ENCODE measurements at places on chromosomes 11 and 22.

- no peak for DNase-seq
Measured at GRCh38 chr11:61694946-61695706, 14.9 kb downstream of the DAGLA start.

DNA sequence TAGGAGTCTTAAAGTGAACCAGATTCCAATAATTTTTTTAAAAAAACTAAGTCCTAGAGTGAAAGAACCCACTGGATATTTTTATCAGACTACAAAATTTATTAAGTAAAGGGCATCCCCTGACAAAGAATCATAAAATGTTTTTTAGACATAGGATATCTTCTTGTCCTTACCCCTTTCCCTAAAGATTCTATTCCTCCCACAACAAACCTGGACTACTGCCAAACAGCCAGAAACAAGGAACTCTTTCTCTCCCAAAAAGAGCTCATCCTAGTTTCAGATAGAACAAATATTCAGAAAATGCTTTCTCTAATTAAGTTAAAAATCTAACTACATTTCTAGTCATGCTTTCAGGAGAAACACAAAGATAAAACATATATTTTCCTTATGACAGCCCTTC, 327.1 kb downstream of the FAM181B start:
- DNase-seq = no peak

DNA sequence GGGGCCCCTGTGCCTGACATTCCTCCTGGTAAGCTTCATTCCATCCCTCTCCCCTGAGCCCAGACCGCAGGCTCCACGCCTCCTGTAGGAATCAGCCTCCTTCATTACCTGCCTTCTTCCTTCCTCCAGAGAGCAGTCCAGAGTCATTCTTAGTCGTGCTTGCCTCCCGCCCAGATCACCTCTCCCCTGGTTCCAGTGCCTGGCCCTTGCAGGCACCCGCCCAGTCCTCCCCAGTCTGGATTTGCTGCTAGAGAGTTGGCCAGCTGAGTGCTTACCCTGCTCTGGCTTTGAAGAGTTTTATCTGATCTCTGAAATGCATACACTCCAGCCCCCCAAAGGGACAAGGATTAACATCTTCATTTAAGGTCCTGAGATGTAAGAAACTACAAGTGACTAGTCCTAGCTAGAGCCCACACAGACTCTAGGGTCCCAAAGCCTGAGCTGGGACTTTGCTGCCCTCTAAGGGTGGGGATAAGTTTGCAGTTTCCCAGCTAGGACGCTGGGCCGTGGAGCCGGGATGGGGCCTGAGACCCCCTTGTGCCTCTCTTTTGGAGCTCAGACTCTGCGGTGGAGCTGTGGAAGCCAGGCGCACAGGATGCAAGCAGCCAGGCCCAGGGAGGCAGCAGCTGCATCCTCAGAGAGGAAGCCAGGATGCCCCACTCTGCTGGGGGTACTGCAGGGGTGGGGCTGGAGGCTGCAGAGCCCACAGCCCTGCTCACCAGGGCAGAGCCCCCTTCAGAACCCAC, 1.6 kb downstream of the NR1H3 start:
- peak; percentile 59 for DNase-seq

- peak; percentile 76 for DNase-seq
Measured at GRCh38 chr22:45518580-45518991, 15.9 kb downstream of the FBLN1 start.

DNA sequence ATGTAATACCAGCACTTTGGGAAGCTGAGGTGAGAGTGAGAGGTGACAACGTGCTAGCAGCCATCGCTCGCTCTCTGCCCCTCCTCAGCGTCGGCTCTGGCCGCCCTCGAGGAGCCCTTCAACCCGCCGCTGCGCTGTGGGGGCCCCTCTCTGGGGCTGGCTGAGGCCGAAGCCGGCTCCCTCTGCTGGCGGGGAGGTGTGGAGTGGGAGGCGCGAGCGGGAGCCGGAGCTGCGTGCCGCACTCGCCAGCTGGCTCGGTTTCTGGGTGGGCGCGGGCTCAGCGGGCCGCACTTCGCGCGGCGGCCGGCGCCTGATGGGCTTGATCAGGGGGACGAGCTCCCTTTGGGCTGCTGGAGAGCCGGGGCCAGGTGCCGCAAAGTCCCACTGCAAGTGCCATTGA, 98.9 kb upstream of the UBASH3B start:
- no peak for DNase-seq

DNA sequence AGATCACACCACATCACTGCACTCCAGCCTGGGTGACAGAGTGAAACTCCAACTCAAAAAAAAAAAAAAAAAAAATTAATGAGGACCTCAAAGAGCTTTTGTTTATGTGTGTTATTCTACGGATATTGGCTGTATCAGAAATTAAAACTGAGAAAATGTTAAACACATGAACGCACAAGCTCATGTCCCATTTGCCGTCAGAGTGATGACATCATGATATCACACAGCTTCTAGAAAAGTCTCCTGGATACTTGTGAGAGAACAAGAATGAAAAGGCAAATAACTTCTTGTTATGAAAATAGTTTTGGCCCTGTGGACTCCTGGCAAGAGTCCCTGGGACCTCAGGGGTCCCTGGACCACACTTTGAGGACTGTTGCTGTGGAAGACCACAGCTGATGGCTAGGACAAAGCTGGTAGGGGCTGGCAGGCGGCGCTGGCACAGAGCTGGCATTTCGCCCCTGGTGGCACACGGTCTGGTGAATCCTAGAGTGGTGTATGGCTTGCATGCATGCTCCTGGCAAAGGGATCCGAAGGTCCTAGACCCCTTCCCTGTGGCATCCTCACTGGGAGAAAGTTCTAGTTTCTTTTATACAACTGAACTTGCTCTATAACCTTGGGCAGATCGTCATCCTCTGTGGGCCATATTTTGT, 73.7 kb downstream of the NAT10 start:
- DNase-seq = no peak

- no peak for DNase-seq
Measured at GRCh38 chr22:27433585-27434190, 367.9 kb downstream of the MN1 start.

- DNase-seq = peak; percentile 51
Measured at GRCh38 chr11:86663761-86664160, 8.7 kb downstream of the ME3 start.

DNA sequence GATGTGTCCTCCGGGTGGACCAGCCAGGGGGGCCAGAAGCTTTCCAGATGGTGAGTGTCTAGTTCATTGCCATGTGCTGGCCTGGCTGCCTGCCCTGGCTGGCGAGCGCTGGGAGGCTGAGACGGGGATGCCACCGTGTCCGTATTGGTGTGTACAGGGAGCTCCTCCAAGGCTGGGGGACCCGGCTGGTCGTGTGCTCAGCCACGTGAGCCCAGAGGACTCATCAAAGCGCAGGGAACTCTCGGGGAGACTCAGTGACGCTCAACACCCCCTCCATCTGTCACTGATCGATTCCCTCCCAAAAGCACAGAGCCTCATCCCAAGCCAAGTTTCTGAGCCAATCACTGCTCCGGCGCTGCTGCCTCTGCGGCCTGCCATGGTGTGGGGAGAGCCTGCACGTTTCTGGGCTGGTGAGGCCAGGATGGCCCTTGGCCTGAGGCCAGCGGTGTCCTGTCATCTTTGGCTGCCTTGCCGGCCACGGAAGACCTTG, 423.7 kb downstream of the SHANK2 start:
- DNase-seq = no peak

- DNase-seq = no peak
Measured at GRCh38 chr11:1754376-1755150, 4.2 kb upstream of the IFITM10 start.

GRCh38 chr11:123047266-123047946, 14.5 kb downstream of the HSPA8 start:
- no peak for DNase-seq

DNA sequence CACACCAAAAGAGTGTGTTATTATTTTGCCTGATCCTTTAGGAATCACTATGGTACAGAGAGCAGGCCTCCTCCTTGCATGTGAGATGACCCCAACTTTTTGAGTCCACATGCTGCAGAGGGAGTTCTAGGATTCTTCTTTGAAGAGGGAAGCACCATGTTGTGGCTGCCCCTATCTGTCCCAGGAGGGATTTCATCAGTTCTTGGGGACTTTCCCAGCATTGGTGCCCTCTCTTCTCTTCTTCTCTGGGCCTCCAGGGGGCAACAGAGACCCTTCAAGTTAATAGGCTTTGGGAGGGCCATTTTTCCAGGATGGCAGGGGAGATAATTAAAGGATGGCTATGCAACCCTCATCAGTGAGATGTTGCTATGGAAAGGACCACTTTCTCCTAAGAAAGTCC, 3.6 kb downstream of the MMP1 start:
- DNase-seq = no peak

- DNase-seq = no peak
Measured at GRCh38 chr22:22043296-22044078, 60.9 kb upstream of the TOP3B start.

DNA sequence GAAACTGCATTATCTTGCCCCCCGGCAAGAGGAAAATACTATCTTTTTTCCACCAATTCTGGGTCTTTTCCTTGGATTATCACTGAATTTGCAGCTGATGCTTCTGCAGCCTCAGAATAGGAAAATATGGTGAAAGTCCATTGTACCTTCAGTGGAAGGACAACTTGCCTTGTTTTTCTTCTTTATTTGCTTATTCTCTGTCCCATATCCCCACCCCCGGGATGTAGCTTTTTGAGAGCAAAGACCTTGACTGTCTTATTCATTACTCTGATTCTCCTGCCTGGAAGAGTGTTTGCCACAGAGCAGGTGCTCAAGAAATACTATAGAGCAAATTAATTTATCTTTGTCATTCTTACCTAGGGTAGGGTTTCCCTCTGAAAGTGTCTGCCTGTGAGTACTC, 29.5 kb downstream of the UBASH3B start:
- DNase-seq = no peak

DNA sequence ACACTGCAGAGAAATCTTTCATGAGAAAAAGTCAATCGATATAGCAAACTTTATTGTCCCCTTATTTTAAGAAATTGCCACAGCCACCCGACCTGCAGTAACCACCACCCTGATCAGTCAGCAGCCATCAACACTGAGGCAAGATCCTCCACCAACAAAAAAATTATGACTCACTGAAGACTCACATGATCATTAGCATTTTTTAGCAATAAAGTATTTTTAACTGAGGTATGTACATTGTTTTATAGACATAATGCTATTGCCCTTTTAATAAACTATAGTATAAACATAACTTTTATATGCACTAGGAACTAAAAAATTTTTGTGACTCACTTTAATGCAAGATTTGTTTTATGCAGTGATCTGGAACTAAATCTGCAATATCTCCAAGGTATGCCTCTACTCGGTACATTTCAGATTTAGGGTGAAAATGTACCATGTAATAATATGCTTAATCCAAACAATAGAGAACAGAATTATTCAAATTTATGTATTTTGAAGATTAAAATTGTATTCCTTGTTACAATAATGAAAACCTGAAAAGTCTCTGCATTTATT, 79.2 kb upstream of the CEP126 start:
- DNase-seq = peak; percentile 13

- no peak for DNase-seq
Measured at GRCh38 chr22:17985606-17986005, 38.8 kb downstream of the MICAL3 start.

DNA sequence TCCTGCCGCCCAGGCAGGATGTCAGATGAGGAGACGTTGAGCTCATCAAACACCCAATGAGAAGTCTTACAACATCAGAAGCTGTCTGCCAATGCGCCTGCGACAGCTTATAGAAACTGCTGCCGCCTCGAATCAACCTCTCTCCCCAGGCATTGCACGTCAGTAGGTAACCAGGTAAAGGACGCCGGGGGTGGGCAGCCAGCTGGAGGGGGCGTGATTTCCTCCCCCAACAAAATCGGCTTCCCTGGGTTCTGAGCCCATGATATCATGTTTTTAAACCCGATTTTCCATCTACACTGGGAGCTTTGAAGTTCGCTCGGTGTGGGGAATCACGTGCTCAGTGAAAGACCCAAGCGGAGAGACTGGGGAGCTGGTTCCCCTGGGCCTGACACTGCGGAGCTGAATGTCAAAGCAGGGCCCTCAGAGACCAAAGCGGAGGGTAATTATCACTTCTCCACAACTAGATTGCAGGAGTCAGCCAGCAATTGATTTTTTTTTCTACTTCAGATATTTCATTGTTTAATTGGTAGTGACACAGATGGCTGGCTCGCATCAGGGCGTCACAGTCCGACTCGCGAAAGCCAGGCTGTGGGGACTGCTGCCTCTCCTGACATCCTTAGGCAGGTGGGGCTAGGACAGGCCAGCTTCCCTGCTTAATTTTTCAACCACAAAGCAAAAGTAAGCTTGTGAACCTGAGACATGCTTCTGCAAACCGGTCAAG, 15.4 kb downstream of the FAM83F start:
- no peak for DNase-seq

DNA sequence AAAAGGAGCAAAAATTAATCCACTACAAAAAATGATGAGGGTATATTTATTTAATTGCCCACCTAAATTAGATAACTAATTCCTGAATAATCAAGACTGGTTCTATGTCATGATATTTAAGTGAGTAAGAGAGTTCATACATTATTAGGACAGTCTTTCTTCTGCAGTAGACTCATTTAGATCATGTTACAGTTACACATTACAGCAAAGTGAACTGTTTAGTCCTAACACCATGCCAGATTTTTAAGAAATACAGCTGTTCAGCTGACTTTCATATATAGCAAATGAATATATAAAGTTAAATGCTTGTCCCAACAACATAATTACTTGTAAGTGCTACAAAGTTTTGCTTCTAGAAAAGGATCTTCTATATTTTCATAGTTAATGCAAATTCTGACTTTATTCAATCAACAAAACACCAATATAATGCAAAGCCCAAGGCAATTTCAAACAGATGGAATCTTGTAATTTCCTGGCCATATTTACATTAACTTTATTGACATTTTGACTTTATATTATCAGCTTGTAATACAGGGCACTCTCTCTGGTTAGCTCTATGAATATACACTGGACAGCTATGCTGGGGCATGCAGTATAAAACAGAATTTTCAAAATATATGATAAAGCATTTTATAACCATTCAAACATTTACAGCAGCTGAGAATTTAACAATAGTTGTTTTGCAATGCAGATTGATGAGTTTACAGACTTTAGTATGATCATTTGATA, 45.7 kb upstream of the TP53AIP1 start:
- peak; percentile 42 for DNase-seq

DNA sequence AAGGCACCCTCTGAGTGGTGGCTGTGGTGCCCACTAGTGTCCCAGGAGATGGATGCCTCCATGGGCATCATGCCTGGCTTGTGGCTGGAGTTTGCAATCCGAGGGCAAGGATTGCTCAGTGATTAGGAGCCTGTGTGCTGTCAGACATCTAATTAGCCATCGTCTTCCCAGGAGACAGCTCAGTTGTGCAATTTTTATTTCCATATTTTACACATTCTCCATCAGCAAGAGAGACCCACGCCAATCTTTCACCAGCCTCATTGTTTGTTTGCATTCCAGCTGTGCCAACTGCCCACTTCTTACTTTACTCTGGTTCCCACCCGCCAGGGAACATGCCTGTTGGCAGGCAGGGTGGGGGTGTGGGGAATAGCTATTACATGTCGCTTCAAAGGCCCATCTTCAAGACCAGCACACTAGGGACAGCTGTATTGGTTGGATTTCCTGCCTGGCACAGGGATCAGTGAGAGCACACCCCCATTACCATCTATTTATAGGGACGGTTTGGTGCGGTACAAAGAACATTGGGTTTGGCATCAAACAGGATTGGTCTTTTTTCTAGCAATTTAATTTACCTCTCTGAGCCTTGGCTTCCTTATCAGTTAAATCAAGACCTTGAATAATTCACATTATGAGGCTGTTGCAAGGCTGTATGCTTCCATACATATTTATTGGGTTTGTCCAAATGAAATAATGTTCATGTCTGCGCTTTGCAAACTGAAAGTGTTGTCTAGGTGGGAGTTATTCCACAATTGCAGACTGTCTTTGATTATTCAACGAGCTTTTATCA, 80.7 kb upstream of the NAV2 start:
- DNase-seq = no peak

- peak; percentile 63 for DNase-seq
Measured at GRCh38 chr11:86047275-86047991, 21.5 kb downstream of the PICALM start.

GRCh38 chr11:8806974-8807373, 104.0 kb upstream of the AKIP1 start:
- DNase-seq = no peak

All from fibroblast of lung (primary cell).